ENCODE measurements at places on chromosomes 6 and 20. TPM values are rescaled to one million over a fixed set of nuclear protein-coding genes. Genes with fewer than 3 reads are reported as not detected.

Gene TASP1
- 10.8 TPM for total RNA-seq

Gene GSTA2
- not detected for total RNA-seq

Gene MUCL3
- not detected for total RNA-seq

Gene BCAS4
- total RNA-seq = 1.0 TPM

Gene MCHR2
- total RNA-seq = not detected

Gene SYCP2
- total RNA-seq = 0.50 TPM

Gene SIRPA
- total RNA-seq = 20.2 TPM

Gene PROCR
- 337 TPM for total RNA-seq

Gene HLA-DPB1
- 20.8 TPM for total RNA-seq

Gene NRM
- total RNA-seq = 13.1 TPM

Gene ADNP
- 54.0 TPM for total RNA-seq

Gene RAET1G
- total RNA-seq = 0.27 TPM

Gene UST
- total RNA-seq = 1.1 TPM

Gene ACTR5
- 10.0 TPM for total RNA-seq

Gene HINT3
- total RNA-seq = 16.1 TPM

All from thoracic aorta endothelial cell (primary cell).